GM23248 (cell line): ENCODE measurements at places on chromosomes 1 and 21. TPM values are rescaled to one million over a fixed set of nuclear protein-coding genes. Genes with fewer than 3 reads are reported as not detected.

Gene ZRANB2
- 29.3 and 33.8 TPM in 2 replicates for total RNA-seq

- DNase-seq, result no peak
These were observed 100.7 kb downstream of the RGL1 start for GRCh38 chr1:183905508-183906113.

- no peak for DNase-seq
These were observed 19.4 kb downstream of the SLC26A9 start for GRCh38 chr1:205923651-205924459.

DNA sequence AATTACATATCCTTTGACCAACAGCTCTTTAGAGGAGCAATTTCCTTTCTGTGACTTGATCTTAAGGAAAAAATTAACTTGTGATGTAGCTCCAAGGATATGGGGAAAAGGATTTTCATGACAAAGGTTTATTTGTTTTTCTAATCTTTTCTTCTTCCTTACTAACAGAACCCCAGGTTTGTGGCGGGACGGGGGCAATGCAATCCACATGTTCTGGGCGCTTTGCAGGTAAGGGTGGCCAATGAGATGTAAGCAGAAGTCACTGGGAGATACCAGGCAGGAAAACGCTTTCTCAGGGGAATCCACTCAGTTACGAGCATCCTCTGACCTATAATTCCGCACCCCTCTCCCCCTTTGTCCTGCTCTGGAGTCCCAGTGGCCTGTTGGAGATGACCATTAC lies 122.0 kb downstream of the MRPS6 start:
- DNase-seq, result no peak

GRCh38 chr21:18147678-18148077 lies 97.0 kb upstream of the CHODL start:
- DNase-seq, result no peak

DNA sequence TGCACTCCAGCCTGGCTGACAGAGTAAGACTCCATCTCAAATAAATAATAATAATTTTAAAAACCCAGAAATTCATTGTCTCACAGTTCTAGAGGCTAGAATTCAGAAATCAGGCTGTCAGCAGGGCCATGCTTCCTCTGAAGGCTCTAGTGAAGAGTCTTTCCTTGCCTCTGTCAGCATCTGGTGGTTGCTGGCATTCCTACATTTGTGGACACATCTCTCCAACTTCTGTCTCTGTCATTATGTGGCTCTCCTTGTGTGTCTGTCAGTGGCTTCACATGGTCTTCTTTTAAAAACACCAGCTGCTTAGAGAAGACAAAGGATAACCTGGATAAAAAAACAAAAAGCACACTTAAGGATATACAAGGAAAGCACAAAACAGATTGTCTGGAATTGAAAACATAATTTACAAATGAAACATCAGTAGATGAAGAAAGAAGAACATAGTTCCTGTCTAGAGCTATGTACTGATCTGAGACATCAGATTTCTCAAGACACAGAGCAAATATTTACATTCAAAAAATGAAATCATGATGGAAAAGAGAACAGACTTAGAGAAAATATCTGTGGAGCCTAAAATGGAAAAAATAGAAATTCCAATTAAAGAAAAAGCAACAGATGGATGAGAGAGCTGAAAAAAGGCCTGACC lies 32.7 kb upstream of the ASB17 start:
- no peak for DNase-seq

- DNase-seq, result peak; percentile 32
These were observed 95.9 kb upstream of the CCDC190 start for GRCh38 chr1:162956922-162957321.

- DNase-seq, result peak; percentile 32
These were observed at the start of gene CELF3 for GRCh38 chr1:151716771-151717631. Gene CELF3, minus strand, starts transcription at chr1:151716803. Its CDS starts 783 bp downstream, at chr1:151716020.

GRCh38 chr1:238465449-238465848 lies 574.7 kb upstream of the ZP4 start:
- DNase-seq, result peak; percentile 32
